ENCODE measurements at places on chromosomes 3 and 15.
A peak's percentile ranks its signal among the peaks of the same experiment; 100 is the strongest.

DNA sequence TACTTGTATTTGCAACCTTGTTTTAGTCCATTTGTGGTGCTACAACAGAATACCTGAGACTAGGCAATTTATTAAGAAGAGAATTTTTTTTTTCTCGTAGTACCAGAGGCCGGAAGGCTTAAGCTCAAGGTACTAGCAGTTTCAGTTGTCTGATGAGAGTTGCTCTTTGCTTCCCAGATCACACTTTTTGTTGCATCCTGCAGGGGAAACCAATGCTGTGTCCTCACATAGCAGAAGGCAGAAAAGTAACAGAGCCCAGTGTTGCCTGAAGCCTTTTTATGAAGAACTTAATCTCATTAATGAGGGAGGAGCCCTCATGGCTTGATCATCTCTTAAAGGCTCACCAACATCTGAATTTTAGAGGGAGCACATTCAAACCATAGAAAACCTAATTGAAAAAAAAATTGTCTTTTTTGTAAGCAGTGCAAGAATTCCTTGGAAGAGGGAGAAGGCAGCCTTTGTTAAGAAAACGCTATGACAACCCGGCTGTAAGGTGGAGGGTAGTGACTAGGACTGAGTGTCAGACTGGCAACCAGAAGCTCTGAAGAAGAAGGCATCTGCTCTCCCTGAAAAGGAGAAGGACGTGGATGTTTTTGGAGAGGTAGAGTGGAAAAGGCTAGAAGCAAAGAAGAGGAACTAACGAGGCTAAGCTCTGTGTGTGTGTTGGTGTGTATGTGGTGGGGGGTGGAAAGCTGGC is 1245.3 kb downstream of the ROBO2 start:
- DNase-seq: no peak

DNA sequence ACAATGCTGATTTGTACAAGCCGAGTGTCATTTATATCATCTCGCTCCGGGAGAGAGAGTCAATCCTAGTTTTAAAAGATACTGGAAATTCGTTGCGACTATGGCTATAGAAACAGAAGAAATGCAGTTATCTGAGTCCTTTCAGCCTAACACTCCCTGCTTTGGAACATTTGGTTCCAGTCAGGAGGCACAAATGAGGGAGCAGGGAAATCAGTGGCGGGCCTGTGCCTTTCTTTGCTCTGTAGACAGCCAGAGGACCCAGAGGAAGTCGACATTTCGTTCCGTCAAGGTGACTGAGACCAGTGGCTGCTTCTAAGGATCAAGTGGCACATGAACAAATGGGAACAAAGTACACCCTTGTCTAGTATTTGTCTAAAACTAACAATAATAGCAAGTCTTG is 745 bp upstream of the RIOX2 start:
- DNase-seq: no peak

GRCh38 chr15:78676424-78677110 is 35.6 kb upstream of the CHRNB4 start:
- DNase-seq: no peak

- no peak for DNase-seq
Observed at GRCh38 chr3:127375151-127375930, 87.5 kb upstream of the PRR20G start.

DNA sequence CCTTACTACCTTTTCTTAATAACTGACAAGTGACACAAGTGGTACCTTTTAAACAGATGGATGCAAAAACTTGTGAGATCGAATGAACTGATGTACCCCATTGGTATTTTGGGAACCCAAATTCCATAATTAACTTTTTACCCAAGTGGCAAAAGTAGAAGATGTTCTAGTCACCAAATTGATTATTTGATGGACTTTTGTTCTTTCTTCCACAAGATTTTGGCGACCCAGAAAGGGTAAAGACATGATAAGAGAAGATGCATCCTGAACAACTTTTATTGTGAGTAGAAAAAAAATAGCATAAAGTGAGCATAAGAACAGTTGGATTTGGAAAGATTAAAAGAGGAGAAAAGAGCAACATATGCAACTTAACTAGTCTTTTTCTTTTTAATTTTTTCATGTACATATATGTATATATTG is 159.5 kb downstream of the TIGIT start:
- no peak for DNase-seq

- no peak for DNase-seq
Observed at GRCh38 chr15:77722759-77723460, 90.2 kb upstream of the LINGO1 start.

- no peak for DNase-seq
Observed at GRCh38 chr3:195893044-195893395, 15.3 kb downstream of the TNK2 start.

GRCh38 chr15:59294574-59295260 is 78.0 kb downstream of the MYO1E start:
- DNase-seq: no peak

DNA sequence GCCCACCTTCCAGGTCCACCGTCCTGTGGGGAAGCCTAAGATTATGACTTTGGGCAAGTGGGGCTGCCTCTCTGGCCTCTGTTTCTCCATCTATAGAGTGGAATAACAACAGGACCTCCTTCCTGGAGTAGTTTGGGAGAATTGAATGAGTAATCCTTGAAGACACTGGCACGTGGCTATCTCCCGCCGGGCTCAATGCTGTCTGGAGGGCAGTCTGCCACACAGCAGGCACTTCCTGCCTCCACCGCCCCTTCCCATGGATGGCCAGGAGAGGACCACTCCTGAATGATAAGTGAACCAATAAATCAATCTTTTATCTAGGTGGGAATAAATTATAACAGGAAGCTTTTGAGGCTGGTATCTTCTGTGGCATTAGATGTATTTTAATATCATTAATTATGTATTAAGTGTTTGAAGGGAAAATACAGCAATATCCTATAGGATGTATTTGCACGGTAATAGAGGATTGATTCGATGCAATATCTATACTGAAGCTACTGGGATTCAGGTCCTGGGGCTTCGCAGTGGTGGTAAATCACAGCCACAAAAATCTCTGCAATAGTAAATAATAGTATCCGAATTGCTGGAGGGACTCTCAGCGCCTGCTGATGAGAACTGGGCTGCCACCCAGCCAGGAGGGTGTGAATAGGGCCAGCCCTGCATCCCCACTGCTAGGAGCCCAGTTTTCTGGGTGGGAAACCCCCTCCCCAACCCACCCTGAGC is 15.9 kb downstream of the MEGF11 start:
- no peak for DNase-seq

DNA sequence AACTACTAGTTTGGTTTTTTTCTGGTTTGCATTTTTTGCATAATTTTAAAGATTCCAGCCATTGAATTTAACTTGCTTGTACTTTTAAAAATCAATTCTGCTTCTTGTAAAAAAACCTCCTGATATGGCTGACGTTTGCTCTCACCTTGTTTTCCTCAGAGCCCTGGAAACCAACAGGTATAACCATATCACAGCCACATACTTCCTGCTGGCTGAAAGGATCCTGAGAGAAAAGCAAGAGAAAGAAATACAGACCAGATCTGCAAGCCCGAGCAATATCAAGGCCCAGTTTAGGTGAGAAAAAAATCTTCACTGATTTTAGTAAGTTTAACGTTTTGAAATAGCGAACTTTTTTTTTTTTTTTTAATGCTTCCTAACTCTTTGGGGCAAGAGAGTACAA is 56.8 kb downstream of the SNRK start:
- DNase-seq: no peak

DNA sequence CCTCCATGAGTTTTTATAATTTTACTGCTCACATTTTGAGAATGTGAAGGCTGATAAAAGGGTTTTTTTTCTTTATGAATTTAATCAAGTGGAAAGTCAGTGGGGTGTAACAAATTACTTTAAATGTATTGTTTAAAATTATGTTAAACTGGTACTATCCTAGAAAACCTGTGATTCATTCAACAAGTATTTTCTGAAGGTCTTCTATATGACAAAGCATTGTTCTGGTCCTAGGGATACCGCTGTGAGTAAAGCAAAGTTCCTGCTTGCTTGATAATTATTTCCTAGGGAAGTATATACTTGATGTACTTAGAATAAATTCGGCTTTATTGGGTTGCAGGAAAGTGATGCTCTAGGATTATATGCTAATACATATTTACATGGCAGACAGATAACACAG is 152.8 kb upstream of the GOLGA6L4 start:
- DNase-seq: no peak

DNA sequence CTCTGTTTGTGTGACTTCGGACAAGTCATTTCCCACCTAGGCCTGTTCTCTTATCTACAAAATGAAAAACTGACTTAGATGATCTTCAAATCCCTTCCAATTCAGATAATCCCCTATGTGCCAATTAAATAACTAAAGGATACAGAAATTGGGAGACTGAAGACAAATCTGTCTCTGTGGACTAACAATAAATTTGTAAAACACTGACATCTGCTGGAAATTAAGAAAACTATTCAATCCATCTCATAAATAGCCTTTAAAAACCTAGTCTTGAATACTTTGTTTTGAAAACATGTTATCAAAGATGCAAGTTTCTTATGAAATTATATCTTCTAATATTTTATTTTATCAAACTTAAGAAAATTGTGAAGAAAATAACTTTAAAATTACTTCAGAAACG is 38.3 kb downstream of the MTHFS start:
- DNase-seq: no peak

DNA sequence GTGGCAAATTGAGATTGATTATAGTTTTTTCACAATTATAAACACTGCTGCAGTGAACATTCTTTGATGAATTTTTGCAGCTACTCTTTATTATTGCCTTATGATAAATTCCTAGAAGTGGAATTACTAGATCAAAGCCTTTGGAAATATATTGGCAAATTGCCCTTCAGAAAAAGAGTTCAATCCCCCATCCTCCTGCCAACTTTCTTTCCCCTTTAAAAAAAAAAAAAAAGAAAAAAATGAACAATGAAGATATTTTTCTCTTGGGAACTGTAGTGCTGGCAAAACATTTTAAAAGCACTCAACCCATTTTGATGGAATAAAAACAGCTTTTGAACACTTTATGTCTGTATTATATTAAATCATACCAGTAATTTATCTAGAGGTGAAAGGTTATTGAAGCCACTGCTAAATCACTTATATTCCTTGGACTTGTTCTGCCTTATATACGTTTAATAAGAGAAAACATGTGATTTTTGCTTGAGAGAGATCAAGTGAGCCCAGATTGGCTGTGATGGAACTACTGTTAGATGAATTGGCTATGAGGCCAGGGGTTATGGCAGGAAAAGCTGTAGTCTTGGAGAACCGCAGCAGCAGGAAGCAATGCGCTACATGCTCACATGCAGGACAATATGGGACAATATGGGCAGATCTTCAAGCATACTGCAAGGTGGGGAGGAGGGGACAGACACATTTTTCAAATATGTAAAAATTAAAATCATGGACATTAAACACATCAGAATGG is 212.8 kb upstream of the C2CD4B start:
- DNase-seq: no peak

DNA sequence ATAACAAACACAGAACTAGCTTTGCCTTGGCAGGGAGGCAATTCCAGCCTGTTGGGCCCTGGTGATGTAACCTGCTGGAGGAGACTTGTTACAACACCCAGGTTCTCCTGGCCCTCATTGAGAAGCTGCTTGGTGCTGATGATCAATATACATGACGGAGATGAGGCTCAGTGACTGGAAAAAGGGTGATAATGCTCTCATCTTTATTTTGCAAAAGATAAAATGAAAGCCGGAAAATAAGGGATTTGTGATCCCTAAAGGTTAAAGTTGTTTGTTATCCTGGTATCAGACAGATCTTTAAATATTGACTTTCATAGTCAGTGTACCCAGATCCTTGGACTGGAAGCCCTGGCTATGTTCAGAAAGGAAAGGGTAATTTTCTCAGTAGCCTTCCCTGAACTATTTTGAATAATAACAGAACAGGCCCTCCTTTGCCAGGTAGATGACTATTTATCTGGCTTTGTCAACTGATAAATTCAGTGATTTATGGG is 118.9 kb upstream of the MEIS2 start:
- no peak for DNase-seq

GRCh38 chr3:41323467-41324155 is 124.3 kb downstream of the CTNNB1 start:
- DNase-seq: no peak

DNA sequence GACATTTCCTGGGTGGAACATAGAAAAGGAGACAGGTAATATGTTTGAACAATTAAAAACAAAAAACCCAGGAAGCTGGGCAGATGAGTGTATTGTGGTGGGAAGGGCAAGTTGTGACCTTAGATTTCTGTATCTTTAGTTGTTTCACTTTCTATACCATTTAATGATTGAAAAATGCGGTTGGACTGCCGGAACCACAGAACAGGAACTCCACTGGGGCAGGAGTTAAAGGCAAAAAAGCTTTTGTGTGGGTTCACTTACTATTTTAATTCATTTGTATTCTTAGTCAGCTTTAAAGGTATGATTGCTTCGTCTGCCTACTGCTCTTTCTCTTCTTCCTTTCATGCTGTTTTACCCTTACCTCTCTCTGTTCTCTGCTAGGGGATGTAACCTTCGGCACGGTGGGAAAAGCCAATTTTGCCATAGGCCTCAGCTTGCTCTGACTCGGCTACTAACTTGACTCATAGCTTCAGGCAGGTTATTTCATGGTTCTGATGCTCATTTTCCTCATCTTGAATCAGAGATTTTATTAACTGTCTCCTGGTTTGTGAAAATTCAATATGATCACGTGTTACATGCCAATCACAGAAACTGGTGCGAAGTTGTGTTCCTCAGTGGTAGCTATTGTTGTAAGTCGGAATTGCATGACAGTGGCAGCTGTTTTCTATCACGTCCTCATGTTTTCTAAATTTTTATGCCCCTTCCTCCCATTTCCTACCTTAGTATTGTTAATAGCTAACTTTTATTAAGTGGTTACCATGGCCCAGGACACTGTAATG is 1.6 kb upstream of the MCTP2 start:
- DNase-seq: peak; percentile 80

GRCh38 chr15:35304389-35304788 is 219.3 kb upstream of the NANOGP8 start:
- no peak for DNase-seq

GRCh38 chr3:183577346-183577745 is 21.8 kb upstream of the KLHL6 start:
- no peak for DNase-seq

GRCh38 chr15:68405378-68406250 is 26.3 kb downstream of the ITGA11 start:
- DNase-seq: no peak

GRCh38 chr3:58637509-58637908 is 29.1 kb downstream of the FAM3D start:
- DNase-seq: no peak

DNA sequence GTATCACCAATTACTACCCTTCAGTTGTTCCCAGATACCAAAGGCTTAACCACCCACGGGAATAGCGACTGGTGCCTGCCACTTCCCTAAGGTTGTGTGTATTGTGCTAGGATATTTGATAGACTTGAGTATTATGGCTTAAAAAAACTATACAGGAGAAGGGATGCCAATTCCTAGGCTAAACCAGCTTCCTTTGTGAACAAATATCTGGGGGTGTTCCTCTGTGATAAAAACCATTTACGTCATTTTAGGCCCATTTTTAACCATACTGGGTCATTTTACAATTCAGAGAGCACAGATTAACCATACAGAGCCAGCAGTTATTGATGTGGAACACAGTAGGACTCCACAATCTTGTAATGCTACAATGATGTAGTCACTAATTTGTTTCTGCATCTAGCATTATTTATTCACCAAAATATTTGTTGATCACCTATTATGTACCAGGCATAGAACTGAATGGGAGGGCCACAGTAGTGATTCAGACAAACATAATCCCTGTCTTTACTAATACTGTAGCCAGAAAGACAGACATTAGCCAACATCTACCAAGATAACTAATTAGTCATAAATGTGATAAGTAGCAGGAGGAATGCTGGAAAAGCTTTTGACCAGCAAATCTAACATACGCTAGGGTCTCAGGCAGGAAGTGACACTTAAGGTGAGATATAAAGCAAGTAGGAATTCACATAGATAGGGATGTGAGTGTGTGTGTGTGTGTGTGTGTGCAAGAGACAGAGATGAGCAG is 184.8 kb downstream of the MECOM start:
- DNase-seq: no peak

All from suppressor macrophage treated with lipopolysaccharide for 1 hour (primary cell).